ENCODE measurements at places on chromosomes 3 and 15.

GRCh38 chr3:183824761-183825455 lies 469 bp downstream of the MAP6D1 start:
- peak; percentile 37 for DNase-seq

- DNase-seq: no peak
These were observed 13.2 kb downstream of the POPDC2 start for GRCh38 chr3:119647171-119647570.

- no peak for DNase-seq
These were observed 192.7 kb downstream of the MBNL1 start for GRCh38 chr3:152461460-152461859.

GRCh38 chr3:3264796-3265195 lies 85.3 kb upstream of the CRBN start:
- no peak for DNase-seq

GRCh38 chr15:90572893-90573292 lies 43.2 kb downstream of the CRTC3 start:
- DNase-seq: no peak
